ENCODE measurements at places on chromosomes 16 and 17.

- DNase-seq = no peak
These were observed 20.5 kb downstream of the PRKCB start for GRCh38 chr16:23856251-23856709.

DNA sequence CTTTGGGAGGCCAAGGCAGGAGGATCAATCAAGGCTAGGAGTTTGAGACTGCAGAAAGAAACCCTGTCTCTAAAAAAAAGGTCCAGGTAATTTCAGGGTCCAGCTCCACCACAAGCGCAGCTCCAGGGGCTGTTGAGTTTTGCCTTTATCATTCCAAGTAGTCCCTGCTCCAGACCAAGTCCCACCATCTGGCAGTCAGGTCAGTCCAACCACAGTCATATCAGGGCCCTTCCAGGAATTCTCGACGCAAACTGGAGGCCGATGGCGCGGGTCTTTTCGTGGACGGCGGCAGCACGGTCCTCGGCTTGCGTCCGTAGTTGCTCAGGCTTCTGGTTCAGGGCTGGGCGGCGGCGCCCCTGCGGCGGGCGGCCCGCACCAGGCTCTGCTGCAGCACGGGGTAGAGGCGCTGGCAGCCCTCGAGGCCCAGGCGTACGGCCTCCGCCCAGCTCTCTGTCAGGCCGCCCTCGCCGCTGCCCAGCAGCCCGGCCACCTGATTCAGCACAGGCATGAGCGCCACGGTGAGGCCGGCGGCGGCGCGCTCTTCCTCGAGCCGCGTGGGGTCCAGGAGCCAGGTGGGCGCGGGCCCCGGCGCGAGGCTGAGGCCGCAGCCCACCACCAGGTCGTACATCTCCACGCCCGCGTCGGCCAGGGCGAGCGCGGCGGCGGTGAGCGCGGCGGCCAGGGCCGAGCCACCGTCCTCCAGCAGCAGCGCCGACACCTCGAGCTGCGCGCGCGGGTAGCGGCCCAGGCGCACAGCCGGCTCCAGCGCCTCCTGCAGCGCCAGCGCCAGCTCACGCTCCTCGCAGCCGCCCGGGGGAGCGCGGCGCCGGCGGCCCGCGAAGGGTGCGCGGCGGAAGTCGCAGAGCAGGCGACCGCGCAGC, 752 bp downstream of the EXOSC6 start:
- peak; percentile 41 for DNase-seq

- no peak for DNase-seq
These were observed 47.6 kb upstream of the MED9 start for GRCh38 chr17:17429222-17429621.

- DNase-seq = no peak
These were observed 14.1 kb downstream of the ALDH3A1 start for GRCh38 chr17:19733953-19734526.

DNA sequence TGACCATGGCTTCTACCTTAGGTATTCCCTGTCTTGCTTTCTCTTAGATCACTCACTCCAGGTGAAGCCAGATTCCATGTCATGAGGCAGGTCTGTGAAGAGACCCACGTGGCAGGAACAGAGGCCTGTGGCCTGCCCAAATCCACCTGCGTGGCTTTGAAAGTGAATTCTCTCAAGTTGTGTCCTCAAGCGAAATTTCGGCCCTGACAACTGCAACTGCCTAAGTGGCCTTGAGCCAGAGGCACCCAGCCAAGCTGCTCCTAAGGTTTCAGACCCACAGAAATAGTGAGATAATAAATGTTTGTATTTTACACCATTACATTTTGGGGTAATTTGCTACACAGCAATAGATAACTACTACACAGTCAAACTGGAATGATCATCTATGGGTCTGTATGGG, 497.9 kb downstream of the XYLT1 start:
- no peak for DNase-seq

DNA sequence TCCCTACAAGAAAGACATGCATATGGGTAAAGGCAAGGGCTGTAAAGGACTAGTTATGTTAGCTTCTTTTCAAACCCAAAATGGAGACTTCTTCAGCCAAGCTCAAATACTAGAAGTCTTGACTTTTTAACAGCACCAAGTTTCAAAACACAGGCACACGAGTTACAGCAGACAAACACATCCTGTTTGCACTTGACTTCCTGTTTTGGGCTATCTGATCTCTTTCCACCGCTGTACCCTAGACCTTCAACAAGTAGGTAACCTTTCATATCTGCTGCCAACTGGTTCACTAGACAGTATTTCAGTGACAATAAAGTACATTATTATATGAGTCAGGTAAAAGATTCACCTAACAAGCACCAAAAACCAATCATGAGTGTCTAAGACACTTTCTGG, 12.3 kb downstream of the RFFL start:
- no peak for DNase-seq

DNA sequence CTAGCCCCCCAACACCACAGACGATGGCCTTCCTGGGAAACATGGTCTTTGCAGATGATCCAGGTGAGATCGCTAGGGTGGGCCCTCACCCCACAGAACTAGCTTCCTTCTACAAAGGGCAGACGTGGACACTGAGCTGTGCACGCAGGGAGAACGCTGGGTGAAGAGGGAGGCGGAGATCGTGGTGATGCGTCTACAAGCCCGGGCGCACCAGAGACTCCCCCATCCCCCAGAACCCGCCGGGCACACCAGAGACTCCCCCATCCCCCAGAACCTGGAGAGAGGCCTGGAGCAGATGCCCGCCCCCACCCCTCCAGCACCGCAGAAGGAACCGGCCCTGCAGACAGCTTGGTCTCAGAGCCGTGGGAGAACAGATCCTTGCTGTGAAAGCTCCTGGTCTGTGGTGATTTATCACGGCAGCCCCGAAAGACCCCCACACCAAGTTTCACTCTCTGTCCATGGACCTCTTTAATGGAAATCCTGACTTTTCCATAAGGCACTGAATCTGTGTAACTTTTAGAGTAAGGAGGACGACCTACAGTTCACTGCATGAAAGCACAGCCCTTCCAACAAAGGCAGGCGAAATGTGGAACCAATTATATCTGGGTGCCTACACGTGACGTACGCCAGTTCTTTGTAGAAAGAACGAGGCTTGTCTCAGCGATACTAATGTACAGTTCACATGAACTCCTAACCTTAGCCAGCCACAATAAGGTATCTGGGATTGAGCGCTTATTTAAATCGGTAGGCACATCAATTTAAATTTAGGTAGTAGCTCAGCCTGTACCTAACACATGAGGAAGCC, 88.5 kb downstream of the ANKRD11 start:
- no peak for DNase-seq

- DNase-seq = no peak
These were observed 123.9 kb downstream of the XYLT1 start for GRCh38 chr16:17346621-17347569.

DNA sequence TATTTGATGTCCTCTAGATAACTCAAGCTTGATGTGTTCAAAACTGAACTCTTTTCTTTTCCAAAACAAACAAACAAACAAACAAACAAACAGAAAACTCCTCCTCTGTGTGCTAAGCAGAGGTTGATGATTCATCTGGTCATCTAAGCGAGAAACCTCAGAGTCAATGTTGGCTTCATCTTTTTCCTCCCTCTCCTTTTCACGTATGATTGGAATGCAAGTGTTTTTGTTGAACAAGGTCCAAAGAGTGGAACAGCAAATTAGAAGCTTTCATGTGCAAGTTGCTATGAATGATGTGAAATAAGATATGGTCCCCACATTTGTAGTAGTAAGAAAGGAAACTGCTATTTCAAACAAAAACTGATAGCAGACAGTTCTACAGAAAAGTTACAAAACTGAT, 52.5 kb downstream of the TBX4 start:
- no peak for DNase-seq

DNA sequence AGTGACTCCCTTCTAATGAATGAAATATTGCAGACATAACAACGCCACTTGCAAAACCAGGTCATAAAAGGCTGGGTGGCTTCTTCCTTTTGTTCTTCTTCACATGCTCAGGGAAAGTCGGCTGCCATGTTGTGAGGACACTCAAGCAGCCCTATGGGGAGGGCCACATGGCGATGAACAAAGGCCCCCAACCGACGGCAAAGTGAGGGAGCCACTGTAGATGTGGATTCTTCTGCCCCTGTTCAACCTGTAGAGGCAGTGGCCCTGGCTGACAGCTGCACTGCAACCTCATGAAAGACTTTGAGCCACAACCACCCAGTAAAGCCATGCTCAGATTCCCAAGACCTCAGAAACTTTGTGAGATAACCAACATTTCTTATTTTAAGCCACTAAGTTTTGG, 203.5 kb upstream of the TNRC6C start:
- DNase-seq = no peak

DNA sequence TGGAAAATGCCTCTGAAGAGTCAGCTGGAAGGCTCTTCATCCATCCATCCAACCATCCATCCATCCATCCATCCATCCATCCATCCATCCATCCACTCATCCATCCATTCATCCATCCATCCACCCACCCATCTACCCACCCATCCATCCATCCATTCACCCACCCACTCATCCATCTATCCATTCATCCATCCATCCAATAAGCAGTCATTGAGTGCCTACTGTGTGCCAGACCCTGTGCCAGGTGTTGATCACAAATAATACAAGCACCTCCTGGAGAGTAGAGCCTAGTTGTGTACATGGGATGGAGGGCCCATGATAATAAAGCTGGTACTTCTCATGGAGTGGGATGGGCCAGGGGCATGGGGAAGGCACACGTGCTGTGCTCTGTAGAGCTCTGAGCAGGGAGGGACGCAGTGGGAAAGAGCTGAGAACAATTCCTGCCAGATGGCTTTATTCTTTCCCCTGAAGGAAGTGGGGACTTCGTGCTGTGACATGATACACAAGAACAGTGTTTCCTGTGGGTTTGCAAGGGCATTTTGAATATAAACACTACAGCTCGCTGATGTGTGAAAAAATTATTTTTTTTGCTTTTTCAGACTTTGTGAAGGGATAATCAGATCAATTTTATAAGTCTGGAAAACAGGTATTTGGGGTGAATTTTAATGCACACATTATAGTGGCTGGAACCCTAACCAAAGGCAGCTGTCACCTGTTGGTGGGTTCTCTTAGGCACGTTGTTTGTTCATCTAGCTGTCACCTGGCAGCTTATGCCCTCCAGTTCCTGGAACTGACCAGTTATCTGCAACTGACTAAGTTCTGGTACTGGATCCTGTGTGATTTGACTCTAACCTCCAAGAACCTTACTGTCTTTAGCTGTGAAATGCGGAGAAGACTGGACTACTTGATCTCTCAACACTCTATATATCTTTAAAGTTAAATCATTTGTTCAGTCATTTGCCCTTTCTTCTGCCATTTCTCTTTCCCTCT, 61.3 kb downstream of the PRKCB start:
- no peak for DNase-seq

- no peak for DNase-seq
These were observed 56.1 kb upstream of the MED13 start for GRCh38 chr17:62121025-62121730.

DNA sequence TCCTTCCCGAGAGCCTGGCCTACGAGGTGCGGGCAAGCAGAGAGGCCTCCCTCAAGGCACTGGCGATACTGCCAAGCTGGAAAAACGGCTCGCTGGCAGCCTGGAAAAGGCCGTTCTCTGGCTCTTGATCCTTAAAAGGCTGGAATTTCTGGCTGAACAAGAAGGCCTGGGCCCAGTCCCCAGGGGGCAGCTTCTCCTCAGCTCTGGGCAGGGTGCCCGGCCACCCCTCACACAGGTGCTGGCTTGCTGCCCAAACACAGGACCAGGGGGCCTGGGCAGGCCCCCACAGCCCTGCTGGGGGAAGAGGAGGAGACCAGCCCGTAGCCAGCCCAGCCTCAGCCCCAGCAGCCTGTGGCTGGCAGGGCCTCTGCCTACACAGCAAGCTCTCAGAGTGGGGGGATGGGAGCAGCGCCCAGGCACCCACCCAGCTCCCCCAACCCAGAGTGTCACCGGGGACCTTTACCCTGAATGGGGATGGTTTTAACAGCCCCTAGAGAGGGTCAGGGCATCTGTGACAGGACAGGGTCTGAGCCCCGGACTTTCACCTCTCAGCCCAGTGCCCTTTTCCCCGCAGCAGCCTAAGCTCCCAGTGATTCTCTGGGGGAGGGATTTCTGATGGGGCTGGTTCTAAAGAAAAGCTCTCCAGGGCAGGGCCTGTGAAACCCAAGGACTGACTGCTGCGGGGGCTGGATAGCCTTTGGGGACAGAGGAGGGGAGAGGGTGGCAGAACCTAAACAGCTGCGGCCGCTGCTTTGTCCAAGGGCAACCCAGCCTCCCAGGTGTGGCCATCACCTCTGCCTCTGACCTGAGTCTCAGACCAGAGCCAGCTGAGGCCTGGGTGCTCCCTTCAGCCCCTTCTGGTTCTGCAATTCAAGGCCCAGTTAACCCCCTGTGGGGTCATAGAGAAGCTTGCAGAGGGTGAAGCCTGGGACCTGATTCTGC, 38.6 kb upstream of the TOB1 start:
- DNase-seq = peak; percentile 48

GRCh38 chr17:28405632-28406472, at the start of gene SLC46A1:
TSS of gene SLC46A1 (minus strand) at chr17:28406212. CDS start at chr17:28406114, 98 bp downstream.
- peak; percentile 75 for DNase-seq

- DNase-seq = peak; percentile 24
These were observed 1.8 kb upstream of the HELZ start for GRCh38 chr17:67246653-67247415.

GRCh38 chr17:17940441-17940911, 31.7 kb downstream of the TOM1L2 start:
- no peak for DNase-seq

- no peak for DNase-seq
These were observed 21.3 kb downstream of the C16orf74 start for GRCh38 chr16:85729452-85730185.

GRCh38 chr17:80208050-80208449, 12.1 kb downstream of the SGSH start:
- DNase-seq = no peak

- no peak for DNase-seq
These were observed 120.3 kb downstream of the MRM1 start for GRCh38 chr17:36721560-36722120.

DNA sequence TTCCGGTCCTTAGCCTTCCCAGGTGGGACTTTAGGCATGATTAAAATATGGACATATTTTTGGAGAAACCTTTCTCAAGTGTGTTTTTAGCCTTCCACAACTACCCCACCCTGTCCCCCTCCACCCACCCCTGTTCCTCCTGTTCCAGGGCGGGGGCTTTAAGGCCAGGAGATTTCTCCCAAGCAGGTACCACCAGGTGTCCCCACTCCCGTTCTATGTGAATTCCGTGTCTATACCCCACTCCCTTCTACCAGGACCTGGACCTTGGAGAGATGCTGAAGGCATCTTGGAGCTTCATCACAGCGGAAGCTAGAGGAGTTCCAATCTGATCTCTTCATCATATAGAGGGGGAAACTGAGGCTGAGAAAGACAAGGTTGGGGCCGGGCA, 9.7 kb downstream of the CA4 start:
- no peak for DNase-seq

GRCh38 chr17:74134991-74135390, 68.5 kb upstream of the RPL38 start:
- DNase-seq = no peak

DNA sequence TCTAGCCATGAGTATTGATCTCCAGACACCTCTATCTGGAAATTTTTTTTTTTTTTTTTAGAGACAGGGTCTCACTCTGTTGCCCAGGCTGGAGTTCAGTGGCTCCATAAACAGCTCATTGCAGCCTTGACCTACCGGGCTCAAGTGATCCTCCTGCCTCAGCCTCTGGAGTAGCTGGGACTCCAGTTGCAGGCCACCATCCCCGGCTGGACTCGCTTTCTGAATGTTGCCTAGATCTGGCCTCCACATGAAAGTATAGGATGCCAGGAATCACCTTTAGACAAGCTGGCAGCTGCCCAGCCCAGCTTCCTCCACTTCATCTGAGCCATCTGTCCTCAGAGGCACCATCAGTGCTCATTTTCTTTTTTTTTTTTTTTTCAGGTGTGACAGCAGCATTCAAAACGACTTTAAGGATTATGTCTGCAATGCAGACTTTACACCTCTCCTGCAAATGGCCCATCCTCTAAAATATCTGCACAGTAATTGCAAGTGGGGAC, 6.4 kb upstream of the PRR14 start:
- no peak for DNase-seq

Data from head of caudate nucleus (tissue), 42 donors.